ENCODE measurements at places on chromosomes 4 and X.

- no peak for DNase-seq
Measured at GRCh38 chr4:113469023-113469390, 292.5 kb downstream of the CAMK2D start.

- DNase-seq = no peak
Measured at GRCh38 chr4:155610143-155610542, 56.5 kb upstream of the GUCY1A1 start.

DNA sequence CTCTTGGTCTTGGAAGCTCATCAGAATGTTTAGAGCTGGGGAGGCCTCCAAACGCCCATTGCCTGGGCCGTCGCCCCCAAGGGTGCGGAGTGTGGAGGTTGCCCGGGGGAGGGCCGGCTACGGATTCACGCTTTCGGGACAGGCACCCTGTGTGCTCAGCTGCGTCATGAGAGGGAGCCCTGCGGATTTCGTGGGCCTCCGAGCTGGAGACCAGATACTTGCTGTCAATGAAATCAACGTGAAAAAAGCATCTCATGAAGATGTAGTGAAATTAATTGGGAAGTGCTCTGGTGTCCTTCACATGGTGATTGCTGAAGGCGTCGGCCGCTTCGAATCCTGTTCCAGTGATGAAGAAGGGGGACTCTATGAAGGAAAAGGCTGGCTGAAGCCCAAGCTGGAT is 23.3 kb downstream of the RGS12 start:
- DNase-seq = peak; percentile 2

DNA sequence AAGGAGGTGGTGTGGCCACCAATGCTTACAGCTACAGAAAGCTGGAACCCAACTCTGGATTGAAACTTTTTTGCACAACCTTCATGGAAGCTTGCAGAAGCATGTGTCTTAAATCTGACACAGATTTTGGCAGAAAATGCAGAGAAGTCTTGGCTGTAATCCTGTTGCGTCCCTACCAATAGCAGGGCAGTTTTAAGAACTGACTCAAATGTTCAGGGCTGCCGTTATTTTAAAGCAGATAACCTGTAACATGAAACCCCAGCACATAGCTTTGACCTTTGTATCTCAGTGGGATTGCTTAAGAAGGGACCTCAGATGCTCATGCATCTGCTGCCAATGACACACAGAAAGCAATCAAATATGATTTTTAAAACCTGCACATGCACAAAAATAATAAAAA is at the start of gene VEGFD:
Gene VEGFD (minus strand): TSS at position 110 of the 400 bp plus-strand sequence. CDS start 467 bp downstream, outside the sequence.
- no peak for DNase-seq

GRCh38 chr4:37014584-37014983 is 230.0 kb upstream of the NWD2 start:
- no peak for DNase-seq

DNA sequence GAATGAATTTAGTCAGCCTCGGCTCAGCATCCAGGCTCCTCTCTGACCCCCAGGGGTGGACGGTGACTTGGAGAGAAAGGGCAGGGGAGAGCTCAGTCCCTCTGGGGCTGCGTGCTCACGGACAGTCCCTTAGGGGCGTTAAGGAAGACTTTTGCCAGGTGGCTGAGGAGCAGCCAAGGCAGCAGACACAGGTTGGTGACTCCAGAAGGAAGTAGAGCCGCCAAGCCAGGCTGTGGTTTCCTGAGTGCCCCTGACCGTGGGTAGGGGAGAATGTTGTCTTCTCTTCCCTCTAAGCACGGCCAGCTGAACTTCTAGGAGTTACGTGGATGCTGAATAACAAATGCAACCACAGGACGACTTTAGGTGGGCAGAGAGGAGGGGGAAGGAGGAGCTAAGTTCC is 91.0 kb upstream of the MTM1 start:
- DNase-seq = no peak

GRCh38 chr4:53510321-53510720 is 81.0 kb downstream of the LNX1 start:
- DNase-seq = no peak

DNA sequence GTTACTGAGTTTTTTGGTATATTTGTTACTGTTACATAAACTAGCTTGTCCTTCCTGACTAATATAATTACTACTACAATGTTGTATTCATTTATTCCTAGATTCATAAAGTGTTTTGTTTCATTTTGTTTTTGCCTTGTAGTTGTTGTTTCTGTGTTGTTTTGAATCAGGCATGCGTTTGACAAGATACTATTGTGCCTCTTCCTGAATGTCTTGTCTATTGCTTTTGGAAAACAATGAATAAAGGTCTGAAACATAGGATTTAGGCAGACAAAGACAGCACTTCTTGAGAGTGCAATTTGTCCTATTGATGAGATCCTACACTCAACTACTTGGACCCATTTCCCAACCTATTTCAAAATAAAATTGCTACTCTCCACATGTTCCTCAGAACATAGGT is 630.4 kb upstream of the BOD1L1 start:
- DNase-seq = no peak

DNA sequence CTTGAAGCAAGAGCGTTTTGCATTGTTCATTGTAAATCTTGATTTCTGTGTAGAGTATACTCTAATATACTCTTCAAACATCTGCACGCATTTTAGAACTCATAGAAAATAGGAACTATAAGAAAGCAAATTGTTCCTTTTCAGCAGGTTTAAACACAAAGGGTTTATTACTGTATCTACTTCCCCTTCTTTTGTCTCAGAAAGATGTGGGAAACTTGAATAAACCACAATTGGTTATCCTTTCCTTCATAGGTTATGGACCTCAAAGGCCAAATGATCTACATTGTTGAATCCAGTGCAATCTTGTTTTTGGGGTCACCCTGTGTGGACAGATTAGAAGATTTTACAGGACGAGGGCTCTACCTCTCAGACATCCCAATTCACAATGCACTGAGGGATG is 46.0 kb upstream of the GUCY1B1 start:
- DNase-seq = no peak

DNA sequence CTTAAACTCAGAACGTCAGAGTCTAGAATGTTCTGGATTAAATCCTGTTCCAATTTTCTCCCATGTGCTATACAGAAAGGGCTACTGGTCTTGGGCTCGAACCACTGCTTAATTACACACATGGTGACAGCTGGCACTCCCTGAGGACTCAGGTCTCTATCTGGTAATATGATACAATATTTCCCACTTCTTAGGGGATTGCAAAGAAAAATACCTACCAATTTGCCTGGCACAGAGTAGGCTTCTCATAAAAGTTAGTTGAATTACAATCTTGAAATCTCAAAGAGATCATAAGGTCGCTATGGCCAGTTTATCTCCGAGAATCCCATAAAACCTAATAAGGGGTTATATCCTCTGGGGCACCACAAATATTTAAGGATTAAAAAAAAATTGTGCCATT is 8.6 kb downstream of the GPM6B start:
- no peak for DNase-seq

DNA sequence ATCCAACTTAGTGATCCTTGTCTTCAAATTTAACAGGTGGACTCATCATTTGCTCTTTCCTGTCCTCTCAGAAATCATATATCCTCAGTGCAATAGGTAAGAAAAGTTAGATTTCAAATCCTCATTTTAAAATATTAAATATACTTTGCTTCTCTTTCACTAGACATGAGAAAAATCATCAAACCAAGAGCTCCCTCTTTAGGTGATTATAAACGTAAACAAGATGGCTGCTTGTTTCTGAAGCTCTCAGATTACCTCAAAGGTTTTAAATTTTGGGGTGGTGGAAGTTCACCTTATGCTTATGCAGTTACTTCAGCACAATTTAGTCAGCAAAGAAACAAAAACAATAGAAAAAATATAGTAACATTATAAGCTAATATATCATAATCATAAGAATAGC is 27.3 kb downstream of the CSN3 start:
- no peak for DNase-seq

All from dorsolateral prefrontal cortex (tissue), 122 donors.